GM12892 (cell line): ENCODE measurements at places on chromosomes 16 and 17.

GRCh38 chr17:72635034-72635635 is 457.4 kb downstream of the SLC39A11 start:
- DNase-seq = no peak

- no peak for DNase-seq
Observed at GRCh38 chr17:19239544-19239943, 2.4 kb downstream of the EPN2 start.

DNA sequence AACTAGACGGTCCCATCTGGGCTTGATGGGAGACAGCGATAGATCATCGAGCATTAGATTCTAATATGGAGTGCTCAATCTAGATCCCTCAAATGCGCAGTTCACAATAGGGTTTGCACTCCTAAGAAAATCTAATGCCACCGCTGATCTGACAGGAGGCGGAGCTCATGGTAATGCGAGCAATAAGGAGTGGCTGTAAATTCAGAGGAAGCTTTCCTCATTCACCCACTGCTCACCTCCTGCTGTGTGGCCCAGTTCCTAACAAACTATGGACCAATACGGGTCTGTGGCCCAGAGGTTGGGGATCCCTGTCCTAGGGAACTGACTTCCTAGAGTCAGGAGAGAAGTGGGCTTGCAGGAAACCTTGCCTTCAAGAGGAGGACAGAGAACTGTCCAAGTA is 25.2 kb upstream of the AMZ2 start:
- no peak for DNase-seq

GRCh38 chr17:44263345-44263902 is 4.5 kb downstream of the SLC4A1 start:
- DNase-seq = no peak

GRCh38 chr17:7916385-7916682 is 245 bp upstream of the RNF227 start:
- no peak for DNase-seq

DNA sequence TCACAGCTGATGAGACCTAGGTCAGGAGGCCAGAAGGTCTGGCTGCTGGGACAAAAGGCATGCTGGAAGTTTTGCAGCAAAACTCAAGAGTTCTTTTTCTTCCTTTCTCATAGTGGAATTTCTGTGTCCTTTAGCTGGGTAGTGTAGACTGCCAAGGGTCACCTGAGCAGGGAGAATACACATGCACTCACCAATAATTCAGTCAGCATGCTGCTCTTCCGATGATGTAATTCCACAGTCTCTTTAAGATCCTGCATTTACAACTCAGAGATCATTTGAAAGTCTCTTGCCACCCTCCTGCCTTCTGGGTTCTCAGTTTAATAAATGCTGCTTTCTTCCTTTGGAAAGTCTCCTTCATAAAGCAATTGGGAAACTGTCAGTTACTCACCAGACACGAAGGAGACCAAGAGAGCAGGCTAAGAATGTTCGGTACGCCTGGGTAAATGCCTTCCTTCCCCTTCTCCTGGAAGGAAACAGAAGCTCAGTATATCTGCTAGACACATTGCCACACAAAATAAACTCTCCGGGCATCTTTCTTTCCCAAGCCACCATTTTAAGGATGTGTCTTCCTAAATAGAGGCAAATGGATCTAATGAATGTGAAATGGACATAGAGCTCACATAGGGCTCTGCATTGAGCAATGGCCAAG is 473.1 kb downstream of the GRIN2A start:
- no peak for DNase-seq

- DNase-seq = no peak
Observed at GRCh38 chr16:63921737-63922295, 1200.0 kb downstream of the CDH11 start.

- no peak for DNase-seq
Observed at GRCh38 chr17:39996800-39997199, 16.2 kb downstream of the PSMD3 start.

DNA sequence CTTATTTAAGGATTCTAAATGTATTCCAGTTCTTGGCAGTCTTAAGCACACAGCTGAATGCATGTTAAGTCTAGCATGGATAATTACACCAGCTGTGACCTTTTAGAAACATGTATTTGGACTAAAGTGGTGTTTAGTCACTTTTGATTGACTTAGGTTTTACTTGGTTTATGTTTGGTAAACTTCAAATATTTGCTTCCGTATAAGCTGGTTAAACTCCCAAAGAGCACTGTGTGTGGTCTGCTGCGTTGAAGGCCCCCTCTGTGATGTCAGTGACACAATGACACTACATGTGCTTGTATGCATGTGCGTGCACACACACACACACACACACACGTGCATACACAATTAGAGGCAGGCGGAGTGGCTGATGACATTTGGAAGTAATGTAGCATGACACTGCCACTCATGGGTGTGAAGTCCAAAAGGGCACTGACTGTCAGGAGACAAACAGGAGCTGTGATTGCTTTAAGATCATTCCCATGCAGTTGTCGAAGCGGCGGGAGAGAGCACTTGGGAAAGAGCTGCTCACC is 156.1 kb upstream of the CDH13 start:
- no peak for DNase-seq

GRCh38 chr17:76848670-76849069 is 19.5 kb upstream of the MGAT5B start:
- no peak for DNase-seq

DNA sequence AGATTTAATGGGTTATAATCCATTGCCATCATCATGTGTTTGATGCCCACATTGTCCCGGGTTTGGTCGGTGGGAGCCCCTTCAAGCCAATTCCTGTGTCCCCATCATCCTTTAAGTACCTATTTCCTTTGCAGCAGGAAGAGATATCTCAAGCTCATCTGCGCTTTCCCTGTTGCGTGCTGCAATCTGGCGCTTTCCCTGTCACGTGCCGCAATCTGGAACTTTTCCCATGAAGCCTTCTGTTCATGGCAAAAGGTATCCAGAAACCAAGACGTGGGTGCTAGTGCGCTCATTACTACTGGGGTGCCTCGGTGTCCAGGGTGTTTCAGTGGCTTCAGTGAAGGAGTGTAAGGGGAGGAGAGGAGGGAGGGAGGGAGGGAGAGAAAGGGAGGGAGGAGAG is 174.6 kb upstream of the ZNF469 start:
- no peak for DNase-seq
